ENCODE measurements at places on chromosomes 5 and 9.
A peak's percentile ranks its signal among the peaks of the same experiment; 100 is the strongest.

DNA sequence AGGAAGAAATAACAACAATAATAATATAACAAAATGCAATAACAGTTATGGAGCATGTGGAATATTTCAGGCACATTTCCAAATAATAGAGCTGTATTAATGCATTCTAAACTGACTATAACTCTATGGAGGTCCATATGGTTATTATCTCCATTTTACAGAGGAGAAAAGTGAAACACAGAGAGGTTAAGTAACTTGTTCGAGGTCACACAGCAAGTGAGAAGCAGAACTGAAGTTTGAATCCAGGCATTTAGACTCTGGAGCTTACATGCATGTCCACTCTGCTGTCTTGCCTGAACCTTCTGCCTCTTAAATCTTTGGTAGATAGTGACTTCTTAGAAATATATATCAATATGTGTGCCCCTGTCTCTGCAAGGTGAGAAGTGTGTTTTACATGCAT is 350.8 kb downstream of the GADD45G start:
- DNase-seq = no peak

DNA sequence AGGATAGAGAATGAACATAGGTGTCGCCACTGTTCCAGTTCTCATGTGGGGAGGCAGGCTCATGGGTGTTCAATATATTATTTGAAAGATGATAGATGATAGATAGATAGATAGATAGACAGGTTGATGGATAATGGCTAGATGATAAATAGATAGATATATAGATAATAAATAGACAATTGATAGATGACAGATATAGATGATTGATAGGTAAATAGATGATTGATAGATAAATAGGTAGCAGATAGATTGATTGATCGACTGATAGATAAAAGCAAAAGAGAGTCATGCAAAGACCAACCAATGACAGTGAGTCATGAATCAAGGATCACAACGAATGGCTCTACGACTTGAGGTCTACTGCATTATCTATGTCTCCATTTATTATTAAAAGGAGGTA is 30.4 kb downstream of the SPARC start:
- DNase-seq = no peak

GRCh38 chr5:116076496-116076895 is 8.3 kb upstream of the COMMD10 start:
- peak; percentile 55 for DNase-seq

- peak; percentile 36 for DNase-seq
Measured at GRCh38 chr9:105054491-105054890, 126.5 kb upstream of the ABCA1 start.

GRCh38 chr5:168920019-168920810 is 341.0 kb upstream of the PANK3 start:
- peak; percentile 92 for DNase-seq

GRCh38 chr9:73775757-73776156 is 624.1 kb downstream of the ANXA1 start:
- DNase-seq = no peak

DNA sequence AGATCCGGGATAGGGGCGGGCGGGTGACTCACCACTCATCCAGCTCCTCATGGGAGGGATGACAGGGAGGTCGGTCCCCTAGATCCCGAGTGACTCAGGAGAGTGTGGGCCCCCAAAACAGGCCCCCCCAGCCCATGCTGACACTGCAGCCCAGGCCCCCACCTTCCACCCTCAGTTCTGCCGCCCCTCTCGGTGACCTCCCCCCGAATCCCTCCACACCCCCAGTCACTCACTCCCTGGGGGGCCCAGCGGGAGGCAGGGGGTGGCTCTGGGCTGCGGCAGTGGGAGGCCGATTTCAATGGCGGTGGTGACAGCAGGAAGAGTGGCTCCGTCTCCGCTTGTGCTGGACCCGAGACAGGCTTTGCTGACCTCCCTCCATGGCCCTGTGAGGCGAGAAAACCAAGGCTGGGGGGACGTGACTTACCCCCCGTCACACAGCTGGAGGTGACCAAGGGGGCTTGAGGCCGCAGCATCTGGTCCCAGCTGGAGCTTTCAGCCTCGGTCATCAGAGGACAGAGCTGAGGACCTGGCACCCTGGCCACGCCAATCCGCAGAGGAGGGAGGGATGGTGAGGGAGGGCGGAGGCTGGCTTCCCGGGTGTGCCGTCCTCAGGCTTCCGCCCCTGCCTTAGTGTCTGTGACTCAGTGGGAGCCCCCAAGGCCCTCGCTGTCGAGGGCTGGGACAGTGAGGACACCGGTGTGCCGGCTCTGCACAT is 9.0 kb downstream of the GPSM1 start:
- no peak for DNase-seq

GRCh38 chr5:16135003-16135402 is 44.6 kb downstream of the MARCHF11 start:
- no peak for DNase-seq

DNA sequence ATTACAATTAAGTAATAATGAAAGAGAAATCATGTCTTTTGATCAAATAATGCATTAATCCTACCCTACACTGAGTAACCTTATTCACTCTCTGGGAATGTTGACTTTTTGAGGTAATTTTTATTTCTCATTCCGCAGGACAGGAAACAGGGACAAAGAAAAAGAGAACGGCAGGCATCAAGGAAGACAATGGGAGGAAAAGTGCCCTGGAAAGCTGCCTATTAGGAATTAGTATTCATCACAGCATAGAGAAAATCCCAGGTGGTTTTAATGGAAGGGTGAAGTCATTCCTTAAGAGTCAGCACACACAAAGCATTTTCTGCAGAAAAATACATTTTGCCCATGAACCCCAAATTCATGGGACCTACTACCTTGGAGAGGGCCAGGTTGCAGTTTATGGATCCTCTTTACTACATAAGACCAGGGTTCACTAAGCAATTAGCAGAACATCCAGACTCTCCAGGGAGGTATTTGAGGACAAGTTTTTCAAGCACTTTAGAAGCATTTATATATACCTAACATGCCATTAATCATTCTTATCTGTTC is 9.4 kb downstream of the FSTL4 start:
- no peak for DNase-seq

- no peak for DNase-seq
Measured at GRCh38 chr5:120655828-120656435, 191.8 kb downstream of the PRR16 start.

DNA sequence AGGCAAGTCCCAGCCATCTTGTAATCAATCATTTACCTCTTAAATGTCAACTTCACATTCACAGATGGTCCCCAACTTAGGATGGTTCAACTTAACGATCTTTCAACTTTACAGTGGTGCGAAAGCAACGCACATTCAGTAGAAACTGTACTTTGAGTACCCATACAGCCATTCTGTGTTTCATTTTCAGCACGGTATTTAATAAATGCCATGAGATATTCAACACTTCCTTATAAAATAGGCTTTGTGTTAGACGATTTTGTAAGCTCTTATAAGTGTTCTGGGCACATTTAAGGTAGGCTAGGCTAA is 47.1 kb upstream of the ANGPTL2 start:
- DNase-seq = no peak

GRCh38 chr9:89488936-89489335 is 9.0 kb downstream of the SEMA4D start:
- DNase-seq = no peak

- DNase-seq = no peak
Measured at GRCh38 chr5:146079695-146080373, 25.5 kb downstream of the PLAC8L1 start.

DNA sequence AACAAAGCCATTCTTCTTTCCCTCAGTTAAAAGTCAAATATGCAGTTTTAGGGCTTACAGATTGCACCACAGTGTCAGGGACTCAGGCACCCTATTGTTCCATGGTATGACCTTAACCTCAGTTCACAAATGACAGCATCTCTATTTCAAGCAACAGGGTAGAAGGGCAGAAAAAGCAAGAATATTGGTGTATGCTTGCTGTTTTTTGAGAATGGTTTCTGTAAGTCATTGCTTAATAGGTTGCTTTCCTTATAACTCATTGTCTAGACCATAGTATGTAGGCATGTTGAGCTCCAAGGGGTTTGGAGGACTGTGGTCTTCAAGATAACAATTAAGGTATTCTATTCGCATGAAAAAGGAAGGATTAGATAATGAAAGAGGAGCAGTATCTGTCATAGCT is 183.5 kb upstream of the EDIL3 start:
- no peak for DNase-seq

GRCh38 chr5:6236858-6237481 is 141.4 kb downstream of the MED10 start:
- DNase-seq = no peak

GRCh38 chr5:37375091-37375490 is 4.0 kb upstream of the WDR70 start:
- no peak for DNase-seq

DNA sequence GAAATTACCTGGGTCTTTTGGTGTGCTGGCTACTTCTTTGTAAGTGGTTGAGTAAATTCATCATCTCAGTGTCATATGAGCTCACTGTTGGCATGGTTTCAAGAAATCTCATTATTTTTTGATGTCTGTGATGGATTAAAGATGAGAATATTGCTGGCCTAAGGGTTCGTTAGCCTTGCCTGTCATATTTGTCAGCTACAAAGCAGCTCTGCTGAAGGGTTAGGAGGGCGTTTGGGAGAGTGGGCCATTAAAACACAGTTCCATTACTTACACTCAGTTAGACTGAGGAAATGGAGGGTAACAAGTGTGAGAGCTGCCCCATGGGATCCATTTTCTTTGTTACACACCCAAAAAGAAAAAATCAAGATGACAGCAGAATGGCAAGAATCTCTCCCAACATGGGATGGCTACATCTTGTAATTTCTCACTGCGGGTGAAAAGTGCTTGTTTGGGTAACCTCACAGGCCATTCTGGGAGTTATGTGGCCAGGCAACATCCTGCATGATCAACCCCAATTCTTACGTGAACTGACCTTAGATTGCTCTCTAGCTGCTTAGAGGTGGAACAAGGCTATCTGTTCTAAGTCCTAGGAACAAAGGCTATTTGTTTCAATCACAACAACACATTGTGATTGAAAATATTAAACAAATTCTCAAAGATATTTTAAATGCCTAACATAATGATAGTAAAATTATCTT is 609.5 kb upstream of the RGMB start:
- DNase-seq = no peak

- DNase-seq = no peak
Measured at GRCh38 chr5:157381746-157382145, 78.3 kb upstream of the NIPAL4 start.

DNA sequence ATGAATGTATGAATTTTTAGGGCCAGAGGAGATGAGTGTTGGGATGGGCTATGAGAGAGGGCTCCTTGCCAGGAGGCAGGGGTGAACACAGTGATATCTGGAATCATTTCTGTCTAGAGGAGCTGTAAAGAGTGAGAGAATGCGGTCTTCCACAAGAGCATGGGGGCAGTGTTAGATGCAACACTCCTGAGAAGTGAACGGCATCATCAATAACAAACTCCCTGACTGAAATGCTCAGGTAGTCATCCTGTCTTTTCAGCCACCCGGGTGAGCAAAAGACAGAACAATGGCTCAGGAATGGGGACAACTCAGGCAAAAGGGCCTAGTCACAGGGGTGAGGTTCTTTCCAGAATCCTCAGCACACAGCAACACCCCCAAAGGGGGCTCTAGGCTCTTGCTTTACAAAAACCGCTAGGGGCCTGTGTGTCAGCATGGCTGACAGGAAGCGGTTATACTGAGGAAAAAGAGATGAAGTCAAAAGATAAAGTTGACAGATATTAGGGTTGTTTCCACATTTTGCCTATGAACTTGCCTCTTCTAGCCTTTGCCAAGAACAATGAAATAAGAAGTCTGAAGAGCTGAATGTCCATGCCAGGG is 104.6 kb upstream of the LRRTM2 start:
- no peak for DNase-seq

DNA sequence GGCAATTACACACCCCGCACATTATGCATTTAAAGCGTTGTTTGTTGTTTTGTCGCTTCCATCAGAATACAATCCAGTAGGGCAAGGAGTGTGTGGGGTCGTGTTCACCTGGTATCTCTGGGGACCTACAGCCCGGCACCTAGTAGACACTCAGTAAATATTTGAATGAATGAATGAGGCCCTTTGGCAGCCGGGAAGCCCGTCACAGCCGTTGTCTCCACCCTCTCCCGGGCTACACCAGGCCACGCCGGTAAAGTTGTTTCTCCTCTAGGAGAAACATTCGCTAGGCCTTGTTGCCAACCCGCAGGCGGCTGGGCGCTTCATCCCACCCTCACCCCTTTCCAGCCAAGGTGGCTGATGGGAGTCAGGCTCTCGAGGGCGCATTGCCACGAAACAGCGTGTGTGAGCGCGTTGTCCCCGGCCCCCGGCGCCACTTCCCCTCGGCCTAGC is 876 bp upstream of the JAK2 start:
- no peak for DNase-seq

GRCh38 chr9:25207402-25208195 is 470.6 kb downstream of the TUSC1 start:
- no peak for DNase-seq

Measured in inflammatory macrophage (primary cell).